Skin of body (tissue), 3 donors: ENCODE measurements at places on chromosomes 4 and X.

- no peak for DNase-seq
These were observed 24.8 kb downstream of the CYTL1 start for GRCh38 chr4:4994312-4995097.

DNA sequence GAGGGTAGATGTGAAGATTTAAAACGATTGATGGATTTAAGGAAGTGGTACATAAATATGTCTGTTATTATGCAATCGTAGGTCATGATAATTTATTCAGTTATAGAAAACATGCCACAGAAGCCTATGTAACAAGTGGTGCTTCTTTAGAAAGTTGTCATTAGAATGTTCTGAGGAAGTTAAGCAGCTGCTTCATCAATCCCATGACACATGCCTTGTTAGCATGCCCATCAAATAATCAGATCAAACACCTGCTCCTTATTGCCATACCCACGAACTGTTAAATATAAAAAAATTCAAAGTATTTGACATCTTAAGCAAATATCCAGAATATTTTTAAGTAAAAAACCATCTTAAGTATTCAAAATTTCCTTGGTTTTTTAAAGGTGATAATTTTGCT, 76.4 kb upstream of the MYOZ2 start:
- no peak for DNase-seq

DNA sequence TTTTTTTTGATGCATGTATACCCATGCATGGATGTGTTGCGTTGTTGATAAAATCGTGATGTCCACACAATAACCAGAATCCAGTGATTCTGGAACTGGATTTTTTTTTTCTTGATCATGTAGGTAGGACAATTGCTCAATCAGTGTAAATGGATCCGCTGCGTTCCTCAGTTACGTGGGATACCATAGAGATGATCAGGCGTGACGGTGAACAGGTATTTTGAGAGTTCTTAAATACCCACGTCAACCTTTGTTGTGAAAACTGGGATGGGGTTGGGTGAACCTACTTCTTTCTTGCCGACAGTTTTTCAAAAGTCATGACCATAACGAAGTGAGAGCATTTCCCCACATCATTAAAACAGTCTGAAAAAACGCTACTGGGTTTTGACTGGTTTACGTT, 913 bp upstream of the SMIM10L2A start:
- DNase-seq: no peak

- DNase-seq: peak; percentile 79
These were observed 13.4 kb upstream of the P2RY10 start for GRCh38 chrX:78931814-78932213.

DNA sequence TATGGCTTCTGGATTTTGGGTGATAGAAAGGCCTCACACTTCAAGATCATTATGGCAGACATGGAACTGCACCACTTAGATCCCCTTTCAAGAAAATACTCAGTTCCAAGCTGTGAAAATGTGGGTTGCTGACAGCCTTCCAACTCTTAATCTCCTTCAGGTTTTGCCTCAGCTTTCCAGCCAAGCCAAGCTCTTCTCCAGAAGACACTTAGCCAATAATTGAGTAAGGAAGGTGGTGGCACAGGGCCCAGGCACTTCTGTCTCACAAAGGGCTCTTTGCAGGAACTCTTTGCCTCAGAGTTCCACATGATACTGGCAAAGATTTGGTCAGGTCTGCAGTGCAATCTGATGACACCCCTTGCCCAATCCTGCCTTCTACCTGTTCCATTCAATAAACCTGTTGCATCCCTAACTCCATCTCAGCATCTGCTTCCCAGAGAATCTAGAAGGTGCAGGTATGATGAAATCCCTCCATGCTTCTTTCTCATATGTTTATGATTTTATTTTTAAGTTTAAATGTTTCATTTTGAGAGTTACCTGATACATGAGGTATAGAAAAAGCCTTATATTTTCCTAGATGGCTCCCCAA, 30.6 kb downstream of the ANXA5 start:
- DNase-seq: no peak

DNA sequence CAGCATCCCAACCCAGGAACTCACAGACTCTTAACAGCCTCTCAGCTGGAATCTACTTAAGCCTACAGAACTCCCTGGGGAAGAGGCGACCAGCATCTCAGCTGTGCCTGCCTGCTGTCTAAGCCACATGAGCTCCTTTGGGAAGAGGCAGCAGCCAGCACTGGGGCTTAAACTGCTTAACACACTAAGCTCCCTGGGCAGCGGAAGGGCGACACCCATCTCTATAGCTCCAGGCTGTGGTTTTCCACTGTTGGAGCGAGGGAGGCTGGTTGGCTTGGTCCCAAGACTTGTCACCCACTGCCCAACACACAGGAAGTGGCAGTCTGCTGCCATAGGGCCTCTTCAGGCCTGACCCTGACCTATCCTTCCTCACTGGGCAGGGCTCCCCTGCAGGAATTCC, 1544.1 kb upstream of the ADGRL3 start:
- DNase-seq: no peak

DNA sequence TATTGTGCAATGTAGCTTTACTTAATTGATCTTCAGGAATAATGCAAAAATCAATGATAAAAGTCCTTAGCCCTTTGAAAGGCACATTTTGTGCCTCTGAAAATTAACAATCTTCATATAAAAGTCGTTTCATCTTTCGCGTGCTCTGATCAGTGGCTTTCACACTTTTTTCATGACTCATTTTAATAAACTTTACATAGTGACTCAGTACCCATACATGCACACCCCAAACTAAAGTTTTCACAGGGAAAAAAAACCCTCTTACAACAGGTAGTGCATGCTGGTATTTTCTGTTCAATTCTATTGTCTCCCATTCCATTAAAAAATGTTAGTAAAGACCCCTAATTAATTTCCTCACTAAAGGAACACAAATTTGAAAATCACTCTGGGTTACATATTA, 21.5 kb downstream of the RWDD4 start:
- no peak for DNase-seq

DNA sequence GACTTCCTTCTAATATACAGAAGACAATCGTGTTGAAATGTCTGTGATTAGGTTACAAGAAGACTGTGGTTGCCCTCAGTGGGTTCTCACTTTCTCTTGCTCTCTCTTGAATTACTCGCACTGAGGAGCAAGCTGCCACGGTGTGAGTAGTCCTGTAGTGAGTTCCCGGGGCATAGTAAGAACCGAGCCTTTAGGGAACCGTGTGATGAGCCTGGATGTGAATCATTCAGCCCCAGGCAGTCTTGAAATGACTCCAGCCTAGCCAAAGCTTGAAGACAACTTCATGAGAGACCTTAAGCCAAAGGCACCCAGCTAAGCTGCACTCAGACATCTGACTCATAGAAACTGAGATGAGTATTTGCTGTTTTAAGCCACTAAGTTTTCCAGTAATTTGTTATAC, 292.7 kb downstream of the SPOCK3 start:
- DNase-seq: no peak

DNA sequence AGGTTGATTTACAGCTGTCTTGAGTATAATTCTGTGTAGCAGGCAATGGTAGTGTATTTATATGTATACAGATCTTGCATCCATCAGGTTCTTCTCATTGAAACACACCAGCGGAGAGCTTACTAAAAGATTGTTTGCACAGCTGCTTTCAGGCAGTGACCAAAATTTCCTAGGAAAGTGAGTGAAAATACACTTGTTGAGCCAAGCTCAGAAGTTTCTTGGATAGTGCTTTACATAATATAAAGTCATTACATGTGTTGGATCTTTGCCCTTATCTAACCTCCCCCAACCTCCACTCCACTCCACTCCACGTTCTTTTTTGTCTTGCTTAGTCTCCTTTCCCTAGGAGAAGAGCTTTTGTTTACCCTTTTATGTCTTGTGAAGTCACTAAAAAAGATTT, 34.1 kb downstream of the CNKSR2 start:
- DNase-seq: peak; percentile 53

DNA sequence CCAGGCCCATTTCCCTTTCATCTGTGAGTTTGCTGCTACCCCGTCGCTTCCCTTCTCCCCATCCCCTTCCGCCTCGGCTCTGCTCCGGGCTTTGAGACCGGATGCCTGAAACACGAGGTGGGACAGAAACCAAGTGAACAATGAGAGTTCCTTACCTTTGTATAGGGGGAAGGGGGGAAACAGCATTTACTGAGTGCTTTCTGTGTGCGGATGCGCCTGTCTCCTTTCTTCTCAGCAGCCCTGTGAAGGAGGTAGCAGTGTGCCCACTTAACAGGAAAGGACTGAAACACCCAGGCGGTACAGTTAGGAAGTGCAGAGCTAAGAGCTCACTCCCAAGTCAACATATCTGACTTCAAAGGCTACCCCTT, 43.2 kb upstream of the TMSB15B start:
- peak; percentile 13 for DNase-seq
